Activated CD4-positive, alpha-beta T cell treated with anti-CD3 and anti-CD28 coated beads, Interleukin-2, amount 50 U/mL, for 24 hours (primary cell): ENCODE measurements at places on chromosomes 3 and 15.

DNA sequence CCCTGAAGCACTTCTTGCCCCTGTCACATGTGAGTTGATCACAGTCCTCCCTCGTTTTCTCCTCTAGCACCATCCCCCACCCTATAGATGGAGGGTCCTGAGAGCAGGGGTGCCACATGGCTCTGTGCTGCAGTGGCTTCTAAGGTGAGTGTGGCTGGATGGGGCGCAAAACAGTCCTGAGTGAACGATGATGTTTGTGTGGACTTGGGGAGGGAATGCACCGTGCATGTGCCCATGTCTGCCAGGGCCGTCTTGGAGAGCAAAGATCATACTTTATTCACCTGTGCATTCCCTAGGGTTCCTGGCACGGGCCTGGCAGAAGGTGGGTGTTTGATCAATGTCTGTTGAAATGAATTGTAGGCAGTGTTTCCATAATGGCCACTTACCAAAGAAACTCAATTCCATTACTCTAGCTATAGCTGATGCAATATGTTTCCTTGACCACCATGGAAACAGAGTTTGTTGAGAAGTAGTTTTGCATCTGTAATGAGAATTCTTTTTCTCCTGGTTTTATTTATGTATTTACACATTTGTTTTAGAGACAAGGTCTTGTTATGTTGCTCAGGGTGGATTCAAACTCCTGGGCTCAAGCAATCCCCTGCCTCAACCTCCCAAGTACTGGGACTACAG lies 58.0 kb downstream of the ABTB1 start:
- no peak for DNase-seq

DNA sequence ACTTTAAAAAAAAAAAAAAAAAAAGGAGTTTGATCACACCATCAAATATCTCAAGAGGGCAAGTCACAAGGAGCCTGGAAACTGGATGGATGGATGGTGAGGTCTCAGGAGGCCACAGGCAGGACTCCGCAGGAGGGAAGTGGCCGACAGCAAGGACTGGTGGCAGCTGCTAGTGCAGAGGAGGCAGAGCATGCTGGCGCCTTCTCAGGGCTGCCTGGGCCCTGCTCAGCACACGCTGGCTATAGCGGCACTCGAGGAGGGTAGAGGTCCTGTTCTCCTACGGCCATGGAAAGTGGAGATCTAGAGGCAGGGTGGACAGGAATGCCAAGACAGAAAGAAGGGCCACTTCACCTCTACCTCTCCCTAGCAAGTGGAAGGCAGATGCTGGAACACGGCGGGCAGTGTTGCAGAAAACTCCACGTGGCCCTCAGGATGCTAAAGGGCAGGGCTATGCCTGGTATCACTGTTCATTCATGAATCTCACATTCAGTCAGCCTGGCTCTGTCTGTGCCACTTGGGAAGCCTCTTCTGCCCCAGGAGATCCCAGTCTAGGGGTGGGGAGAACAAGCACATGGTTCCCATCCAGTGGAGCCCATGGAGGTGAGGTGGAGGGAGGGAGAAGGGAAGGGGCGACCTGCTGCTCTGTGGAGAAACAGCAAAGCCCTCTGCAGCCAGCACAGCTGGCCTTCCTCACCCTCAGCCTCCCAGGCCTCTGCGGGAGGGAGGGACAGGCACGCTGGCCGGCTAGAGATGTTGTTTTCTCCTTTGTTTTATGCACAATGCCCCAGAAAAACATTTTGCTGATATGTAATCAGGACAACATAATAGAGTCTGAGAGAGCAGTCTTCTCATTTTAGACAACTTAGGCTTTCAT lies 71.0 kb downstream of the OXNAD1 start:
- DNase-seq, result no peak

GRCh38 chr3:138180375-138181029 lies 5.8 kb upstream of the DBR1 start:
- DNase-seq, result peak; percentile 3

DNA sequence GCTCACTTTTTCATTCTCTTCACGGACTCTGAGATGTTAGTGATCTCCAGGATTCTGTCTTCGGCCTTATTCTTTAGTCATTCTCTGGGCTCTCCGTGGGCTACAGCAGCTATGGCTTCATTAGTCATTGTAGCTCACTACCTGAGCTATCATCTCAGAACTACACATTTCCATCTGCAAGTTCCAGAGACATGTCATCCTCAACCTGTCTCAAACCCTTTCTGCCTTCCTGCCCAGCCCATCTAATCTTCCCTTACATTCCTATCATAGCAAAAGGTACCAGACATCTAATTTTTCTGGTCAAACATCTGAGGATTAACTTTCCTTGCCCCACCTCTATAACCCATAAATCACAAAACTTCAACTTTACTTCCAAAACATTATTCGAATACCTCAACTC lies 13.2 kb downstream of the TSPAN3 start:
- no peak for DNase-seq

DNA sequence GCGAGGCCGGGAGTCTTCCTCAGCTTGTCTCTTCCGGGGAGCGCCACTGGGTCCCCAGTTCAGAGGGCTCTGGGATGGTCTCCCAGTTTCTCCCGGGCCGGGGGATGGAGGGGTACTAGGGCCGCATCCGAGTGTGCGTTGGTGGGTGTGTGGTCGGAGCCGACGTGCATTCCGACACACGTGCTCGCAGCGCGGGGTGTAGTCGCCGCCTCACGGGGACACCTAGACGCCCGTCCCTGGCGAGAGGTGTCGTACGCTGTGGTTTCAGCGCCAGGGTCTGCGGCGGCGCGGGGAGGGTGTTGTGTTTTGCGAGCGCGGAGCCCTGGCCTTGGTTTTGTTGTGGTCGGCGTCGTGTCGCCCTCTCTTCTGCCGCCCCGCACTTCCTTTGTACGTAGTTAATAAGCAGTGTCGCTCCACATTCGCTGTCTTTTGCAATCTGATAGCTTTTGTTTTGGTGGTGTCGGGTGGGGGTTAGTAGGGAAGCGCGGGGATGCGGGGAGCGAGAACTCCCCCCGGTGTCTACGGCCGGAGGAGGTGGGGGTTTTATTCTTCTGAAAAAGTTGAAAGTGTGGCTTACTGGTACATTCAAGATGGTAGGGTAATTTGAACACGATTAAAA lies 2.2 kb downstream of the IGF1R start:
- DNase-seq, result no peak

GRCh38 chr15:52236013-52236412 lies 44.8 kb upstream of the GNB5 start:
- DNase-seq, result no peak

DNA sequence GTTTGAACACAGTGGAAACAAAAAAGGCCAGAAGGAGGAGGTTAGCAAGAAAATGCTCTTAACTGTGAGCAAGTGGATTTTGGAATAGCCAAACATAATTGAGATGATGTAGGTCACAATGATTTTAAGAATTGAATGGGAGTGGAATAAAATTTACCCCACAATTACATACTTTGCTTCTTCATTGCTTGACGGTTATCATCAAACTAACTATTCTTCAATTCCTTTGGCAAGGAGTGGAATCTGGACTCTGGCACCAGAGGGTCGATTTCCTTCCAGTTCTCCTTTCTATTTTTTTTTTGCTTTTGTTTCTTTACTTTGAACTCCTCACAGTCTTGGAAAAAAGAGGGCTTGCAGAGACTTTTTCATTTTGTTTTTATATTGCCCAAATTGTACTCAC lies 634.5 kb upstream of the TGFBR2 start:
- no peak for DNase-seq

GRCh38 chr3:144687862-144688261 lies 716.2 kb downstream of the DIPK2A start:
- DNase-seq, result no peak

DNA sequence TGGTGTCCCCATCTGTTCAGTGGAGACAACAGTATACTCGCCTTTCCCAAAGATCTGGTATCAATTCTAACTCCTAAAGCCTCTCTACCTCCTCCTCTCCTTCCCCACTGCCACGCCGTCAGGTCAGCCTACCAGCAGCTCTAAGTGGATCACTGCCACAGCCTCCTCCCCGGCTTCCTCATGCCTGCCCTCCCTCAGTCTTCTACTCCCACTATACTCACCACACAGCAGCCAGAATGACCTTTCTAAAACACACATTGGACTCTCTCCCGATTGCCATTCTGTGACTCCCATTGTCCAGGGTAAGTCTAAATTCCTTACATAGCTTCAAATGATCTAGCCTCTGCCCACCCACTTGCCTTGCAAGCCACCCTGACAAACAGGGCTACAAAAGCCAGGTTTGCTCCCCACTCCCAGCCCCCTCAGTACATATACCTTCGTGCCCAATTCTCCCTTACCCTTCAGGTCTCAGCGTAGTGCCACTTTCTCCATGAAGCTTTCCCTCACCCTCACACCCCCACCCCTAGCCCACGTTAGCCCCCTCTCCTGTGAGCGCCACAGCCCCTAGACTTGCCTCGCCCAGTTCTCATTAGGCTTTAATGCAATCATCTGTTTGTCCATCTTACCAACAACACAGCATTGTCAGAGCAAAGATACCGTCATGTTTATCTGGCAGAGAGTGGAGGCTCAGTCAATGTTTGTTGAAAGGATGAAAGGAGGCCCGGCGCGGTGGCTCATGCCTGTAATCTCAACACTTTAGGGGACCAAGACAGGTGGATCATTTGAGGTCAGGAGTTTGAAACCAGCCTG lies 9.5 kb upstream of the SEMA7A start:
- DNase-seq, result no peak

GRCh38 chr15:85976986-85977385 lies 102.7 kb upstream of the AGBL1 start:
- no peak for DNase-seq

- DNase-seq, result no peak
These were observed 34.0 kb upstream of the PLOD2 start for GRCh38 chr3:146195030-146195429.

- no peak for DNase-seq
These were observed 282.0 kb upstream of the VEPH1 start for GRCh38 chr3:157785102-157785826.

GRCh38 chr15:31598620-31599019 lies 272.0 kb downstream of the KLF13 start:
- no peak for DNase-seq

GRCh38 chr3:150394606-150395005 lies 13.5 kb upstream of the TSC22D2 start:
- no peak for DNase-seq

DNA sequence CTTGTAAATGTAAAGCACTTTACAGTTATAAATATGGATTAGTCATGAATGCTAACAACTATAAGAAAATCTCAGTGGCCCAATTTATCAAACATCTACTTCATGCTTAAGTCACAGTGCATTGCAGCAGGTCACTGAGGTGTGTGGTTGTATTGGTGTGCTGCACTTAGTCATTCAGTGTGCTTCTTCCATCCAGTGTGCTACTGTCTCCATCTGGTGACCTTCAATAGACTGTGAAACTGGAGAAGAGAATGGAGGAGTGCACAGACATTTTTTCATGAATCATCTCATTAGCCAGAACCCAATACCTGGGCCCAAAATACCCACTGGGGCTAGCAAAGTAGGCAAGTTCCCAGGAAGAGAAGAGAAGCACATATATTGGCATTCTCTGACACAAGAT lies 199.6 kb downstream of the SHOX2 start:
- DNase-seq, result no peak

- no peak for DNase-seq
These were observed 40.5 kb upstream of the MITF start for GRCh38 chr3:69698728-69699127.

GRCh38 chr3:69881756-69882428 lies 117.6 kb upstream of the SAMMSON start:
- DNase-seq, result no peak

DNA sequence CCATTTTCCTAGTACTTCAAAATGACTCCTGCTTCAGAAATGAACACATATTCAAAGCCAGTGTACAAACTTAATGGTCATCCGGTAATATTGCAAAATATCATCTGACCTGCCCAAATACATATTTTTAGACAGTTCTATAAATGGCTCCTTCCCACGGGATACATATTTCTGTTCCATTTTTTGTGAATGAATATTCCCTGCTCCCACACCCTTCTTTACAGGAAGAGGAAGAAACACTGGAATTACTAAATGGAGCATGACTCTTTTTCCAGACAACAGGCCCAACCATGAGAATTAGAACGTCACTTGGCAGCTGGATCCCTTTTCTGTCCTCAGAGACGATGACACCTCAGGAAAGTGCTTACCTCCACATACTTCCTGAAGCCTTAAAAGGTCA lies 38.0 kb upstream of the CBLB start:
- no peak for DNase-seq

- no peak for DNase-seq
These were observed 32.3 kb upstream of the SEMA3F start for GRCh38 chr3:50122661-50123391.

- no peak for DNase-seq
These were observed 207.9 kb upstream of the SLC2A2 start for GRCh38 chr3:171234298-171235010.

GRCh38 chr3:104672331-104672730 lies 694.4 kb upstream of the ALCAM start:
- no peak for DNase-seq

GRCh38 chr3:45958321-45958791 lies 15.1 kb downstream of the CXCR6 start:
- DNase-seq, result no peak

- DNase-seq, result no peak
These were observed 185.1 kb upstream of the GALNT15 start for GRCh38 chr3:15989419-15989818.

DNA sequence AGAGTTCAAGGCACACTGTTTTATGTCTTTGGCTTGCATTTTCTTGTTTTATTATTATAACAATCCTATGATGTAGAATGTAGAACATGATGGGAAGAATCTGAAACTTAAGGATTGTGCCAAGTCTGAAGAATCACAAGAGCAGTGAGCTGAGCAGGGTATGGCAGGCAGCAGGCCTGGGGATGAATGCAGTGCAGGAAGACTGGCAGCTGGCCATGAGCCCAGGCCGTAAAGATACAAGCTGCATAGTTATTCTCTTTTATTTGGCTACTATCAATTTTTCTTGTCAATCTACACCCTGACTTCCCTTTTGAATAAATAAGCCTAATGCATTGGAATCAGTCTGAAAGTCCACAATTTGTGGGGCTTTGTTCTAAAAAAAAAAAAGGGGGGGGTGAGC lies 89.6 kb upstream of the ARPP21 start:
- no peak for DNase-seq

GRCh38 chr3:109045271-109046040 lies 72.5 kb downstream of the MORC1 start:
- DNase-seq, result no peak

GRCh38 chr3:159170436-159171003 lies 368.7 kb downstream of the MFSD1 start:
- no peak for DNase-seq

DNA sequence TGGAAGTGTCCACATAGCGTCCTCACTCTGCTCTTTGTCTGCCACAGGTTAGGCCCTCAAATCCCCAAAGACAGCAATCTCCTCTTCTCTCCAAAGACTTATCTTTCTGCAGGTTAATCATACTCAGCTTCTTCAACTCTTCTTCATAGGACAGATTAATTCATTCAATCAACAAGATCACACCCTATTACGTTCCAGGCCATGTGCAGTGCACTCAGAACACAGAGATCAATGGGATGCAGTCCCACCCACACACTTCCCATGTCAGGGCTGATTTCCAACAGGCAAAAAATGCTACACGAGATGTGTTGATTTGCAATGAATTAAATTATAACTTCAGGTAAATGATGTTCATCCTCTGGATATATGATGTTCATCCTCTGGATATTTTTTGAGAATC lies 33.5 kb upstream of the ZNF639 start:
- DNase-seq, result no peak
